ENCODE measurements at places on chromosomes 5 and 9. TPM values are rescaled to one million over a fixed set of nuclear protein-coding genes. Genes with fewer than 3 reads are reported as not detected.

DNA sequence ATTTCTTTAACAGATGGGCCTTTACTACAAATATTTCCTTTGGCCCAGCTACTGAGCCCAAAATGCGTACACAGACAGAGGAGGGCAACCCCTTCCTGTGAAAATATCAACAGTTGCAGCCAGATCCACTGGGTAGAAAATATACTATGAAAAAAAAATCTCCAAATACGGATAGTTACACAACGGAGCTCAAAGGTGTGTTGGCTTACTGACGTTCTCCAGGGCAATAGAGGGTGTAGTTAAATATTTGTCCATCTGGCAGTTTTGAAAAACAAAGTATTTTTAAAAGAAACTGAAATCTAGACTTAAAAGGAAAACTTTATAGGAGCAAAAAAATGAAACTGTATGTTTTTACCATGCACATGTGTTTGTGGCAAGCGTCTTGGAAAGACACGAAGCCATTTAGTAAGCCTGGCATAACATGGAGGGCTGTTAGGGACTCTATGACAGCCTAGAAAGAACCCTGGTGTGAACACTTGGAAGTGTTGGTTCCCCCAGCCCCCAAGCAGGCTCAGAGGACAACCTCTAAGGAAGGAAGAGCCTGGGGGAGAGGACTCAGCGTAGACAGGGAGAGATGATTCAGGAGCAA lies 157.8 kb upstream of the TRPM3 start:
- no peak for DNase-seq

DNA sequence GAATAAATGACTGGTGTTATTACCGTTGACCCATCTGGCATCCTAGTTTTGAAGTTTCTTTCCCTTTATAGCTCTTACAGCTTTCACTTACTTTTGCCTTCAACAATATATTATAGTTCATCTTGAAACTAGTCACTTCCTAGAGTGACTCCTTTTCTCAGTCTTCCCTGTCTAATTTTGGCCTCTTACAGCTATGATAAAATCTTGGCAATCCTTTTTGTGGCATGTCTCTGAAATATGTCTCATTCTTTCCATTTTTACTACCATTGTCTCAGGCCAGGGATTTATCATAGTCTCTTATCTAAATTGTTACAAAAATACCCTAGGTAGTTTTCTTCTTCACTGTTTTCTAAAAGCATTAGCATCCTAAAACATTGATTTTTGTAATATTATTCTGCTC lies 621.3 kb upstream of the ZNF608 start:
- no peak for DNase-seq

DNA sequence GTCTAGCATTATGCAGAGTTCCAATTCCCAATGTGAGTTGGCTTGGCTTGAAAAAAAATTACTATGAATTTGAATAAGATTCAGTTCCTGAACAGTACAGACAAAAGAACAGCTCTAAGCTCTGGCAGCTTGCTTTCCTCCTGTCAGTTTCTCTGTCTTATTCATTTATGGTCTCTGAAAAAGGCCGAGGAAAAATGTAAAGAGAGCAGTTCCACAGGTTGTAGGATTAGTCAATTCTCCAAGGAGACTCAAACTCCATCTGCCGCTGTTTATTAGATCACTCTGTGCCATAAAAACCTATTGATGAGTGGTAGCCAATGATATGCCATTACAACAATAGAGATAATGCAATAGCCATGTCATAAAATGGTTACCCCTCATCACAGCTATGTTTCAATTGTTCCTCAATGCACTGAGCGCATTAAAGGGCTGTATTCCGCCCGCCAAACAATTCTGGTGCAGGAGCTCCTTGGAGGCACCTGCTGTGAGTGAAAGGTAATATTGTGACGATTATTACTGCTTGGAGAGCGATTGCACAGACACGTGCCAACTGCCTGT lies 188.2 kb downstream of the ARRDC3 start:
- no peak for DNase-seq

DNA sequence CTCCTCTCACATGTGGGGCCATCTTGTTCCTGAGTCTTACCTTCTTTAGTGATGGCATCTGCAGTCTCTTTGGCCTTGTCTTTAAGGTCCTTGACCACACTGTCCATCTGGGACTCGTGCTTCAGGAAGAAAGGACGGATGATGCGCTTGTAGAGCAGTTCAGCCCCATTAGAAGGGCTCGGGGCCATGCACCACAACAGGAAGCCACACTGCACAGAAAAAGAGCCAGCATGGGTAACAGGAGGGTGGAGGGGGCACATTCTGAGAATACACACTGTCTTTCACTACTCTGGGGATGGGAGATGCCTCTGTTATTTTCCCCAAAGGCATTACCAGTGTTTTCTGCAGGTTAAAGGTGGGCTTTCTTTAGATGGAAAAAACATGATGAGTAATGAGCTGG lies 25.9 kb downstream of the SRP19 start:
- DNase-seq = no peak

- no peak for DNase-seq
Observed at GRCh38 chr9:134861595-134862334, 18.8 kb upstream of the FCN2 start.

EIF4E1B gene
- 1.1 TPM for total RNA-seq

GRCh38 chr9:128439273-128439672 lies 16.5 kb upstream of the ODF2 start:
- no peak for DNase-seq

ARID3C gene
- total RNA-seq = 0.23 TPM

GRCh38 chr9:38036359-38037084 lies 32.5 kb downstream of the SHB start:
- DNase-seq = no peak

DNA sequence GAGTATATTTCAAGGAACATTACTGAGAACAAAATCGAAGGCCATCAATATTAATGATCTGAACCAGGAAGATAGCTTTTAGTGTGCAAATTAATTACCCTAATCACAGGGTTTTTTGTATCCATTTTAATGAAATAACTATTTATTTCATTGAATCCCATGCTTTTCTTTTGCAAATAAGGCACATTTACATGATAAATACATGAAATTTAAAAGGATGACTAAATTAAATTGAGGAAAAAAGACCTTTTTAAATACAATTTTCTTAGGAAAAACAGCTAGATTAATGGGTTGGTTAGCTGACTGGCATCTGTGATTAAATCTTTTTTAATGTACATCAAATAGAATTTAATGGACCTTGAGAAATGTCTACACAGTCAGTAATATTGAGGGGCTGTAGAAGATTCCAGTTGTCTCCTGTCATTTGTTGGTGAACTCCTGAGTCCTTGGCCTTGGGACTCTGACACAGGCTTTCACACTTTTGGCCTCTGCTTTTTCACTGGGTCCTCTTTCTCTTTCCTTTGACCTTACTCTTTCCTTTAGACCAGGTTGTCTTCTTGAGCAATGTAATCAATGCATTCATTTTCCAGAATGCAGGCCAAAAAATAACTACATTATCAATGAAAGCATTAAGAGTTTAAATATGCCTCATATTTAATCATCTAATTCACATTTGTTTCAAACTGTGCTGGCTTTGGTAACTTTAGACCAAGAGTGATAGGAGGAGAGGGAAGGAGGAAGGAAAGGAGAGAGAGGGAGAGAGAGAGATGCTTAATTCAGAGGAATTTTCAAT lies 511.5 kb downstream of the ZNF608 start:
- DNase-seq = no peak

FAM151B gene
- 0.48 TPM for total RNA-seq

DNA sequence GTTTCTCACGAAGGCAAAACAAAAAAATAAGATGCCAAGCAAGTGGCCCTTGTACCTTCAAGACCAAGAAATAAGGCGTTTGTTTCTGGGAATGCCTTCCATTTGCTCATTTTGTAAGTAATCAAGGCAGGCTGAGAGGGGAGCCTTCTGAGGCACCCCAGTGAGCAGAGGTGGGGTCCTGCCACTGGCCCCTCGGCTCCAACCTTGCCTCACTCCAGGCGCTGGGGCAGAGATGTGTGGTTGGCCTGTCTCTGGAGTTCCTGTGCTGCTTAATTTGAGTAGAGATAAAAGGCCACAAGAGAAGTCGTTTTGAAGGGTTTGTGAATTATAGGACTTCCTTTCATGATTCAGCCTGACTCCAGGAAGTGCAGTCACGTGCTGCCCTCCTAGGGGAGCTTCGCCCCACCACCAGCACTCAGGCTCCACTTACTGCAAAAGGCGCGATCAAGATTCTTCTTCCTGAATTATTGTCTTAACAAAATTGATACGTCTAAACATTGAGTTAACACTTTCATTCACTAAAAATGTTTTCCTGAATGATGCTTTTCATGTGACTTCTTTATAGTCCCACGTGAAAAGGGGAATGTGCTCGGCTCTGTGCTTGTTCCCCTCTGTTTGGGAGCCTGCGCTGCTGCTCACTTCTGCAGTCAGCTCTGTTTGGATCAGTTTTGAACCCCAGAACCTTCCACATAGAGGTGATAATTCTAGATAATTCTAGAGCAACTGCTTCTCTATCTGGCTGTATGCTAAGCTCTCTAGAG lies 13.7 kb downstream of the SYK start:
- no peak for DNase-seq

DNA sequence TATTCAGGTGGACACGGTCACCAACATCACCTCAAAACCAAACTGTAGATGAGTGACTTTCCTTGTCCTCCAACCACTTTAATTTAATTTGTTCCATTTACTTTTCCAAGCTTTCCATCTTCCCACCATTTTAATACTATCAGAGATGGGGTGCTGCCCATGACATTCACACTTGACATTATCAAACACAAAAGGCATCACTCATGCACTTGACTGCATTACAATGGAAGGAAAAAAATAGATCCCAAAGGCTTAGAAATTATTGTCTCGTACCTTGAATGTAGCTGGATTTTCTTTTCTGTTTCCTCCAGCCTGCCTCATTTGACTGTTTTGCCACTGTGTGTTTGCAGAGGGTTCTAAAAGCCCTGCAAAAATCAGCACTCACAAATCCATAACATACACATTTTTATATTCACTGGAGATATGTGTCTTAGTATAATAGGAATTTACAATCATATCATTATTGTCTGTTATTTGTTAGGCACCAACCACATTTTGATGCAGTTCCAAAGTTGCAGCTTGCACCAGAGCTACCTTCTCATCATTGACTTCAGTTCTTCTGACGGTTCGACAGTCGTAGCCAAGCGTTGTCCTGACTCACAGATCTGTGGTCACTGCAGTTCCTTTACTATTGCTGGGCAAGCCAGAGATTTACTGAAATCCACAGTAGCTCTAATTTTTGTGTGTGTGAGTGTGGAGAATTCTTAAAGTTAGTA lies 712.3 kb upstream of the WWC1 start:
- DNase-seq = no peak

- DNase-seq = peak; percentile 54
Observed at GRCh38 chr5:122077366-122078115, 518 bp downstream of the LOX start.

GABRG2 gene
- total RNA-seq = 3.7 TPM

EGFLAM gene
- 1.1 TPM for total RNA-seq

- no peak for DNase-seq
Observed at GRCh38 chr5:131661933-131662332, 26.9 kb upstream of the RAPGEF6 start.

DNA sequence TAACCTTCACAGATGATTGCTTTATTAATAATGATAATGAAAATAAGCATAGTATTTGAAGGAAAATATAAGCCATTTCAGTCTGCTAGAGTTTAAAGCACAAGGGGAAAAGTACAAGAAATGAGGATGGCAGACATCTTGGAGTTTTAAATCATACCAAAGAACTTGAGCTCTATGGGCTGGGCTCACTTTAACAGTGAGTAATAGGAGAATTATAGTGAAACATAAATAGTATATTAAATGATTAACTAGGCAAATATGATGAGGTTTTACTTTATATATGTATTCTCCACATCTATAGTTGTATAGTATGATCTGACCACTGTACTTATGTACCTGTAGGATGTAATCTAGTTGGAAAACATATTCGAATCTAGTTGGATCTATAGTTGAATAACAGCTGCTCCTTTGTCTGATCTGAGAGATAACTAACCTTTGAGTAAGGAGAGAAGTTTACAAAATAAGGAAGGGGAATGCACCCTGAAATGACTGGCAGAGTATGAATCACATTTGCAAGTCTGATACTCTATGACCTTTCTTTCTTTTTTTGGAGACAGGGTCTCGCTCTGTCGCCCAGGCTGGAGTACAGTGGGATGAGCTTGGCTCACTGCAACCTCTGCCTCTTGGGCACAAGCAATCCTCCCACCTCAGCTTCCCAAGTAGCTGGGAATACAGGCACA lies 17.6 kb downstream of the MEGF9 start:
- no peak for DNase-seq

DNA sequence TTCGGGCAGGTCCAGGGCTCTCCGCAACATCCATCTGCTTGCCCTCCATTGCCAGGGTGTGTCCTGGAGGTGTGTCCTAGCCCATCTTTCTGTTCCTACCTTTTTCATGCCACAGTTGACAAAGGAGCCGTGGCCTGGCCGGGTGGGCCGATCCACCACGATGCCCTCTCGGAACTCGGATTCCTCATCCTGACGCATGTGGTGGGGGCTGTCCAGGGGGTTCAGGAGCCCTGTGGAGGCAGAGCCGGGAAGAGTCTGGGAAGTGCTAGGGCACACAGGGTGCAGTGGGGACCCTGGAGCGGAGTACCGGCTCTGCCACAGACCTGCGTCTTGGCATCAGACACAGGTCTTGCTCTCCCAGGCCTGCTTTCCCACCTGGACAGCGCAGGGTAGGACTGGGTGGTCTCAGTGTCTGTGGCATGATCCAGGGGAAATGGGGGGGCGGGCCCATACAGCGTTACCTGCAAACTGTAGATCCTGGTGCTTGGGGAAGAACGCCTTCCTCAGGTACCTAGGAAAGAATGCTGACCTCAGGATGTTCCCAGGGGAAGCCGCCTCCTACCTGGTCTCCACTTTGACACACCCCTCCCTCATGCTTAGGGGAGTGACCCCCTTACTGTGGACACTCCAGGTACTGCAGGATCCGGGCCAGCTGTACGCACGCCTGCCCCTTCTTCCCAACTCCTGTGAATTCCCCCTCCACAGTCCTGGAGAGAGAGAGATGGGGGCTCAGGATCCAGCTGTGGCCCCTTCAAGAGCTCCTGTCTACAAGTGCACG lies 3.5 kb downstream of the SPOUT1 start:
- DNase-seq = peak; percentile 32

DNA sequence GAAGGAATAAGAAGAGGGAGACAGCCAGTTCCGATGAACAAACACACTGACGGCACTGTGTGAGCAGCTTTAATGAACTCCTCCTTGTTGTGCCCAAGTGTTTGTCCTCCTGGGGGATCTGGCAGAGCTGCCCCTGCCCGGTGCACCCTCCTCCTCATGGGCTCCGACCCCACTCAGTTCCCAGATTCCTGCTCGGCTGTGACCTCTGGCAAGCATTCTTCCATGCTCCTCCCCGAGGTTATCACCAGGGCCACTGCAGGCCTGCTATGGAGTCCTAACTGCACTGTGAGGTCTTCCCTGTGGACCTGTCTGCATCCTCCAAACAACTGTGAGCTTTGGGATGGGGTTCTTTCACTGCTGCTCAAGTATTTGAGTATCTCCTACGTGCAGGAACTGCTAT lies 142.2 kb downstream of the DCP2 start:
- no peak for DNase-seq

CHSY3 gene
- 0.98 TPM for total RNA-seq

- DNase-seq = no peak
Observed at GRCh38 chr9:1462626-1463308, 412.6 kb downstream of the DMRT2 start.

FOXD4 gene
- 0.21 TPM for total RNA-seq

Data from WTC11 (cell line).